ENCODE measurements at places on chromosomes 4 and X.

GRCh38 chr4:137774501-137774900, 242.2 kb upstream of the PCDH18 start:
- DNase-seq: no peak

DNA sequence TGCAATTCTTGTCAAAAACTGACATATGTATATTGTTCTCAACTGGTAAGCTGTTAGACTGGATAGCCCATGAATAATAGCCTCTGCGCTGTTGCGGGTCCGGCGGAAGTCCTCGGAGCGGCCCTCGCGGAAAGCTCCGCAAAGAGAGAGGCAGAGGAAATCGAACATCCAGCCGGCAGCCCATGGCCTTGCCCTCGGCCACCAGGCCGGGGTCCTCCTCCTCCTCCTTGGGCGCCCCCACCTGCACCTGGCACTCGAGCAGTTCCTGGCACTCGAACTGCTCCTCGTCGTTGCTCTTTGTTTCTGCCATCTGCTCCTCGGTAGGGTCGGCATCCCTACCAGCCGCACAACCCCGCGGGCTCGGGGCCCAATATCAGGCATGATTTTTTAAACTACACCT, 1176.3 kb downstream of the PCDH18 start:
- DNase-seq: no peak

- no peak for DNase-seq
These were observed 76.9 kb downstream of the PAQR3 start for GRCh38 chr4:78862314-78862737.

GRCh38 chr4:2961421-2961810, 1.8 kb downstream of the NOP14 start:
- no peak for DNase-seq

- DNase-seq: no peak
These were observed 477 bp downstream of the SLC35A2 start for GRCh38 chrX:48910926-48911411.

DNA sequence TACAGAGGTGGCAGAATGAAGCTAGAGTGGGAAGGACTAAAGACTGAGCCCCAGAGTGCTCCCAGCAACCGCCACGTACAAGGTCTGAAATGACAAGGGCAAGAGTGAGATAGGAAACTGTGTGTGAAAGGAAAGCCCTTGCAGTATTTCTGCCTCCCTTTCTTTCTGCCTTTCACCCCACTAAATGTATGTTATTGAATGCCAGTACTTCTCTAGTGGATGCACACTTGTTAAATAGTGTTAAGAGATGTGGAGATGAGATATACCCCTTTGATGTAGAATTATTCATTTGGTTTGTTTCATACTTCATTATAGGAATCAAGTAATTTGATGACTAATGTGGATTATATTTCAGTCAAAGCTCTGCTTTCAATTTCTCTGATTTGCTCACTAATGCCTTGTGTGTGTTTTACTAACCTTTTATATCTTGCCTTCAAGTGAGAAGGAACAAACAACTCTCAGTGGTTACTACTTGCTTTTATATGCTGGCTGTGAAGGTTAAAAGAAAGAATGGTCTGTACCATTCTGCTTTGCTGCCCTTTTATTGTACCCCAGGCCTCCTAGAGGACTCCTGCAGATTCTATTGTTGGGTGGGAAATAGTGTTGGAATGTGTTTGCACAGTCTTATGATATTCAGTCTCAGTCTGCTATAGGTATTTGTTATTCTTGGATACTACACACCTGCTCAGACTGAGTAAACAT, 8.0 kb upstream of the ANXA3 start:
- DNase-seq: no peak

- no peak for DNase-seq
These were observed 13.6 kb upstream of the AFP start for GRCh38 chr4:73422458-73422752.

All from NCI-H1417 treated with DMSO at 0.1 percent for 48 hours (cell line).